Hepatic stellate cell (primary cell): ENCODE measurements at places on chromosomes 7 and 10.
A peak's percentile ranks its signal among the peaks of the same experiment; 100 is the strongest.

- no peak for DNase-seq
Observed at GRCh38 chr7:47498229-47499056, 83.5 kb downstream of the TNS3 start.

DNA sequence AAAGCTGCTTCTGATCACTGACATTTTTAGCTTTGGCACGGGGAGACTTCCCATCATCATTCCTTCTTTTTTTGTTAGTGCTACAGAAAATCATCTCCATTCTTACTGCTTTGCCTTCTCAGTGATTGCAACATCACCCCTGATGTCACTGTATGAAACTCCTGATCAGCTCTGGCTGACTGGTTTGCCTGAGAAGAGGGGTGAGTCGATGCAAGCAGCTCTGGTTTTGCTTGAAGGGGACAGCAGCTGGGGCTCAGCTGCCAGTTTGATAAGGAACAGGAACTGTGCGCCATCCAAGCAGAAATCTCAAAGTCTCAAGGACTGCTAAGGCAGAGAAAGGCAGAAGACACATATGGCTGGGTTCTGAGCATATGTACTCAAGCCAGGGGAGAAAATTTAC is 808.5 kb upstream of the CELF2 start:
- no peak for DNase-seq

DNA sequence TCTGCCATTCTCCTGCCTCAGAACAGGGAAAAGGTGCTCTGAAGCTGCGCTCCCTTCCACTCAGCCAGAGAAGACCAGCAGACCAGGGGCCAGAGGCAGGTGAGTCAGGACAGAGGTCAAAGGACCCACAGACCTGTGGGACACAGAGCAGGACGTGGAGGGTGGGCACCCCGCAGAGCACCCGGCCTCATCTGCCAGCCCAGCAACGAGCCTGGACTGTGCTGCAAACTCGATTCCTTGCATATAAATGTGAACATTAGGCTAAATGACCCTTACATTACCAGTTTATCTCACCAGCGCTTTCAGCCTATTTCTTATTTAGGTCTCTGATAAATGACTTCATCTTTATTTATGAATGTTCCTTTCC is 50.1 kb downstream of the PTPRN2 start:
- DNase-seq = no peak

DNA sequence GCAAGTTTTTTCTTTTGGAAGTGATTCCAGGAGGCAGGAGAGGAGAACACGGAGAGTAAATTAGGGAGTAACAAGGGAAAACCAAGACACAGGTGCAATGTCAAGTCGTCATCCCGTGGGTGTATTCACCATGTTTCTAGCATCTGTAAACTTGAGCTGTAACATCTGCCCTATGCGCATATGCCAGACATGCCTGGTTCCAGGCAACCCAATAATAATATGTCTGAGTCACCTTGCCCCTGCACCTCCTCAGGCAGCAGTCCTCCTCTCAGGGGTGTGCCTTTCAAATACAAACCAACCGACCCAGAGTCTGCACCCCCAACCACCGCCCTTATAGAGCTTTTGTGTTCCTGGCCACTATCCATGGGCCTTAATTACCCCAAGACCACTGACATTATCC is 107.0 kb upstream of the PDE1C start:
- DNase-seq = no peak

DNA sequence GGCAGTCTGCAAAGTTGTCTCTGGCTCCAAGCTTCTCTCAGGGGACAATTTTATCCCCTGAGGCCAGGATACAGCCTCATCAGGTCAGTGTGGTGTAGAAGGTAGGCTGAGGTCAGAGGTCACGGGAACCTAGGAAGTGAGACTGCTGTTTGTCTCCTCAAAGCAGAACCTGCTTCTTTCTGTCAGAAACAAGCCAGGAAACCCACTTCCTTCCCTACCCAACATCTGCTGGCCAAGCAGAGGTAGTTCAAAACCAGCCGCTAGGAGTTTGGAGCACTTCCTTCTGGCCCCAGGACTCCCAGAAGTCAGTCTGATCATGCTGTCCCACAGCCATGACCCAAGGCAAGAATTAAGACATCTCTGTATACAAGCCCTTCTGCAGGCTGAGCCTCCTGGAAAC is 12.2 kb downstream of the CLRN3 start:
- DNase-seq = no peak

- no peak for DNase-seq
Observed at GRCh38 chr7:107989618-107990373, 13.2 kb downstream of the LAMB1 start.

GRCh38 chr7:17234398-17235031 is 63.9 kb upstream of the AHR start:
- DNase-seq = peak; percentile 41

DNA sequence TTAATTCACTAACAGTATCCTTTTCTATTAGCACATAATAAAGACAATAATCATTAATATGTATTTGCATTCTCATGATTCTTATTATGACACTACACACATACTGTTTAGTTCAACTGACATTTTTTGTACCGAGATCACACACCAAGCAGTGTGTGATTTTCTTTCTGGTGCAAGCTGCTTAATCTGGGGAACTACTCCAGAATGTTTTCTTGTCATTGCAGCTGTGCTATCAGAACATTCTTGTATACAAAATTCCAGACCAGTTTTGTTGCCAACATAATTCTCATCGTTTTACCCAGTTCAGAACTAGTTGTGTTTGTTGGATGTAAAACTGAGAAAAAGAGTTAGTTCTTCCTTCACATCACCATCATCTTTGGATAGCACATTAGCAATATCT is 37.4 kb downstream of the VKORC1L1 start:
- no peak for DNase-seq

DNA sequence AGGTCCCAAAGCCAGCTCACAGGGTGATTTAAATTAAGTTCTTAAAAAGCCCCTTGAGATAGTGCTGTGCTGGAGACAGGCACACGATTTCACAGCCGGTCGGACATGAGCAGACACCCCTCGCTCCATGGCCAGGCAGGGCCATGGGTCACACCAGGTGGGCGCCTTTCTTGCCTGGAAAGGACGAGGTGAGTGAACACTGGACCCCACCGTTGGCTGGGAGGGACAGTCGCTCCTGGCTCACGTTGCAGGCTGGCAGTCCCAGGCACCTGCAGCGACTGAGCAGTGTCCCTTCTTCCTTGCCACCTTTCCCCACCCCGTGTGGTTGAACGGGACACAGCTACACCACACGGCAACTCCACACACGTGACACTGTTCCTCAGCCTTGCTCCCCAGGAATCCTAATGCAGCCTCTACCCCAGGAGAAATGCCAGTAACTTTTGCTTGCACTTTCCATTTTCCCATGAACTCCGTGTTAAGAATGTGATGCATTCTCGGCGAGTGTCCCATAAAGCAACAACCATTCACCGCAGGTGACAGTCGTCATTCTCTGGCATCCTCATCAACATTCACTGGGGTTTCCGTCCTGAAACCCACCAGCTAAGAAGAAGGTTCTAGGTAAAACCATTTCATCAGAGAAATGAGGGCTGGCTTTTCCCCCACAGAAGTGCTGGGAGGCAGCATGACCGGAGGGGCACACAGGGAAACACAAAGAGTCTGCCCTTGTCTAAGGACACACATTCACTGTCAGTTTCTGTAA is 217.4 kb downstream of the ZMYND11 start:
- no peak for DNase-seq

DNA sequence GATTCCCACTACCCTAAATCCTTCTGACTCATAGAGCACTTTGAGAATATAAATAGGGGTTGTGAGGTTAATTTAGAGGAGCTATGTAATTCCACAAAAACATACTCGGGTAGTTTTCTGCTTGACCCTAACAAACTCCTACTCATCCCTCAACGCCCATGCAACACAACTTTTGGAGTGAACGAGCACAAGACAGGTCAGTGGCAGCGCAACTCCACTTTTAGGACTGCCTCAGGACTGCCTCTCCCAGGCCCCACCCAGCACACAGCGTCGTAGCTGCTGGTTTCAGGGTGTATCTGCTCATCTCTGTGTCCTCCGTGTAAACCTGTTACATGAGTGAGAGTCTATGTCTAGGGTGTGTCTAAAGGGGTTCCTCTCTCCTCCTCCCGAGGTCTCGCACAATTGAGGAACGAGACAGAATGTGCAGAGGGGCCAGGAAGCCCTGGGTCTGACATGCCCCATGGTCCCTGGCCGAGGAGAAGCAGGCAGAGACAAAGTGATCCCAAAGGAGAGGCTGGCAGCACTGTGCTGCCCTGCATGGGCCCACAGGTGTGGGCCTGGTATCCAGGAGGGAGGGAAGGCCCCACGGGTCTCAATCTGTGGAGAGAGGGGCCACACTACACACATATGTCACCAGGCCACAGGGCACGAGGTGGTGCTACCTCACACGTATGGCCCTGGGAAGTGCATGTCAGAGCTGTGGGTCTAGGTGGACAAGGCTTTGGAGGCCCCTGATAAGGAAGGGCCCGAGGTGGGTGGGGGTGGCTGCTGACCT is 45.5 kb downstream of the CAMK2B start:
- no peak for DNase-seq

- DNase-seq = peak; percentile 62
Observed at GRCh38 chr7:130273933-130274255, 7.2 kb downstream of the CPA2 start.

DNA sequence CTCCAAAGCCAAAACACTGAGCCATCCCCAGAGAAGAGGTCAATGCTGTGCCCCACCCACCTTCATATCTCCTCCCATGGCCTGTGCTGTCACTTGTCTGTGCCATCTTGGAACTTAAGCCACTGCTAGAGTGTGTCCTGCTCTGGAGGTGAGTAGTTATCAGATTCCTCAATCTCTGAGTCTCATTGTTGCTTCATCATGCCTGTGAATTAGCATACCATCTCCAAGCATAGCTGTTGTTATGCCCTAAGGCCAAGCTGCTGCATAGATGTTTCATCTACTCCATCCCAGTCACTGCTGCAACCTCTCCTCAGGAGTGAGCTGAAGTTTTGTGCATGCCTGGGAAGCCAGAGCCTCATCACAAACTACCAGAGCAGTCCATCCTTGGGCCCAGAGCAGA is 349.0 kb downstream of the ZWINT start:
- DNase-seq = no peak
